Lower leg skin (tissue), 4 donors: ENCODE measurements at places on chromosomes 3 and 15.
A peak's percentile ranks its signal among the peaks of the same experiment; 100 is the strongest.

DNA sequence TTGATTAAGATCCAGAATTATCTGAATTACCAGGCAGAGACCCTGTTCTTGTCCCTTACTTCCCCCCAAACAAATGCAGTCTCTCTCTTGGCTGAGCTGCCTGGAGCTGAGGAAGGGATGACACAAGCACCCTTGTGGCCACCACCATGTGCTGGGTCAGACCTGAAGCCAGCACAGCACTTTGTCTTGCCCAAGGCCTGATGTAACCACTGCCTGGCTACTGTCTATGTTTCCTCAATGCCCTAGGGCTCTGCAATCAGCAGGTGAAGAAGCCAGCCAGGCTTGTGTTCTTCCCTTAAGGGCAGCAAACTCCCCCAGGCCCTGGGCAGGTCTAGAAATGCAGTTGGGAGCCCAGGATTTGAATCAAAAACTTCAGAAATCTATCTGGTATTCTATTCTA is 15.8 kb upstream of the CASR start:
- DNase-seq: no peak

- peak; percentile 68 for DNase-seq
Observed at GRCh38 chr15:66078929-66079275, 174.6 kb downstream of the MEGF11 start.

- no peak for DNase-seq
Observed at GRCh38 chr3:150285601-150286000, 122.5 kb upstream of the TSC22D2 start.

GRCh38 chr15:100966997-100967396 is 47.8 kb downstream of the LRRK1 start:
- no peak for DNase-seq

GRCh38 chr3:158098834-158099424 is 7.3 kb downstream of the SHOX2 start:
- DNase-seq: no peak

GRCh38 chr3:71806736-71807135 is 21.8 kb upstream of the PROK2 start:
- no peak for DNase-seq

DNA sequence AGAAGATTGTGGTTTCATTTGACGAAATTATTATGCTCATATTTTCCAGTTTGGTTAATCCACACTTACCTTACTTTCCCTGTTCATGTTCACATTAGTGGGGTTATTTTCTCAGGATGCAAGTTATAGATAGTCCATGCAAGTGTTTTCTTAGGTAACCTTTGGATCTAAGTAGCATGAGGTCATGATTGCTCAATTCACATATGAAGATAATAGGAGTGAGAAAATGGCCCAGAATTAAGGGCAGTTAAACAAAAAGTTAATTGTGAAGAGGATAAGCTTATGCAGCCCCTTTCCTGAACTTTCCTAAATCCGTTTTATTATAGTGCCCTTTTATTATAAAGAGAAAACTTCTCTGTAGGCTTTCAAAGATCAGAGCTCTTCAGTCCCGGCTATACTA is 83.4 kb downstream of the CD200R1L start:
- DNase-seq: no peak

GRCh38 chr3:144028798-144029411 is 57.3 kb downstream of the DIPK2A start:
- DNase-seq: no peak

- DNase-seq: no peak
Observed at GRCh38 chr3:135927155-135927554, 38.4 kb upstream of the PPP2R3A start.

DNA sequence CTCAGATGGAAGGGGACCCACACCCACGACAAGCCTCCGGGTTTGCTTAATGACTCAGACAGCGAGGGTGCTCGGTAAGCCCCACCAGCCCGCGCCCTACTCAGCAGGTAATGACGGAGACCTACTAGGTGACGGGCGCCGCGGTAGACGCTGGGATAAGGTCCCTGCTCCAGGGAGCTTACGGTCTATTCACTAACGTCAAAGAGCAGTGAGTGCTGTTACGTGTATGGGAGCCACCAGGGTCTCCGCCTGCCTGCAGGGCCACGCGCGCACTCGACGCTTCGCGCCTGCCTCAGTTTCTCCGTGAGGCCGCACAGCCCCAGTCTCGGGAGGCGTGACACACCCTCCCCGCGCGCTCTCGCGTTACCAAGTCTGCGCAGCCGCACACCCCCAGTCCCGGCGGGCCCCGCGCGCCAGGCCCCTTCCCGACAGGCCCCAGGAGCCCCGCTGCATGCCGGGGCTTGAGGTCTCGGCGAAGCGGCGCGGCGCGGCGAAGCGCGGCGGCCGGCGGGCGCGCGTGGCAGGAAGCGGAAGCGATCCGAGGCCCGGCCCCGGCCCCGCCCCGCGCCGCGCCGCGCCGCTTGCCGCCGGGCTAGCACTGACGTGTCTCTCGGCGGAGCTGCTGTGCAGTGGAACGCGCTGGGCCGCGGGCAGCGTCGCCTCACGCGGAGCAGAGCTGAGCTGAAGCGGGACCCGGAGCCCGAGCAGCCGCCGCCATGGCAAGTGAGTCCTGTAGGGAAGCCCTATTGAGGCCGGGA is at the start of gene SEC61A1:
Gene SEC61A1 (plus strand): TSS at position 601 of the 758 bp plus-strand sequence. CDS start 116 bp downstream, at position 717.
- peak; percentile 91 for DNase-seq

DNA sequence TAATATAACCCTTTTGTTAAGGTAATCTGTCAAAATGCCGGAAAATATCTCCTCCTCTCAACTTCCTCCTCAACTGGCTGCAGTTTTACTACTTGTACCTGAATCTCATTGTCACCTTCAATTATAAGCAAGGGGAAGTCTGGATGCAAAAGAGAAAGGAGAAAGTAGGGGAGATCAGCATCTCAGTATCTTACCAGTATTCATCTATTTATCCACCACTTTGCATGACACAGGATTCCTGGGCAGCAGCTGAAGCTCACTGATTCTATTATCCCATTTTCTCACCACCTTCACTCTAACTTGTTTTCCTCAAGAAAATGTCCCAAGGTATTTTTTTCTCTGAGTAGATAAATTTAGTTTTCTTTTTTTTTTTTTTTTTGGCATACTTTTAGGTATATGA is 440.5 kb upstream of the CBLB start:
- DNase-seq: no peak

- peak; percentile 32 for DNase-seq
Observed at GRCh38 chr3:139263798-139264197, 80.0 kb upstream of the MRPS22 start.

- DNase-seq: no peak
Observed at GRCh38 chr3:97138914-97139541, 324.6 kb downstream of the EPHA6 start.

GRCh38 chr3:13547591-13548371 is 1.1 kb upstream of the FBLN2 start:
- DNase-seq: no peak

DNA sequence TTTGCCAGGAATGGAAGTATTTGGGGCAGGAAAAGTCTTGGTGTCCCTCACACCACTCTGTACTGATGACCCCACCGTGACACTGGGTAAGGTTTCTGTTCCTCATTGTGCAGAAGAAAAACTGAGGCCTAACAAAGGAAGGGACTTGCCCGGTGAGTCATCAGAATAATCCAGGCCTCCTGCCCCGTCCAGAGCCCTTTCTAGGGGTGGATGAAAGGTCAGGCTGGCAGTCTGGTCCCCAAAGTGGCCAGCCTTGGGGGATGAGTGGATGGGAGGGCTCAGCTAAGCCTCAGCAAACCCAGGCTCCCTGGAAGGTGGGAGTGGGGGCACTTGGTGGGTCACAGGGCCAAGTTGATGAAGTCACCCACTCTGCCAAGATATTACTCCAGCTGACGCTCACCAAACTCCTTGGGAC is 2.3 kb upstream of the DNAH1 start:
- DNase-seq: no peak

- DNase-seq: no peak
Observed at GRCh38 chr3:117708601-117709000, 999.0 kb downstream of the TUSC7 start.

DNA sequence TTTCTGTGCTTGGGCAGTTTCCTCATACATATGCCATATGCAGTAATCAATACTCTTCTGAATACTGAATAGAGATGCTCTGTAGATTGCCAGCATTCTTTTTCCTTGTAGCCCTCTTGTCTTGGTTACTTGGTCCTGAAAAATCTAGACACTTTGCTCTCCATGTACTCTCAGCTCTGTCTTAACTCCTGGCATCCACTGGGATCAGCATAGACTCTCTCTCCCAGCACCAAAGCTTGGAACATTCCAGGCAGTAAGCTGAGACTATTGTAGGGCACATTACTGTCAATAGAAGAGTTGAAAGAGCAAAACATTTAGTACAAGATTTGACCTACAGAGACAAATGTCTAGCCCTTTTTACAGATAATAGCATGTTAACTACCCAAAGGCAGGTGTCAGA is 1100.3 kb downstream of the TBL1XR1 start:
- no peak for DNase-seq

DNA sequence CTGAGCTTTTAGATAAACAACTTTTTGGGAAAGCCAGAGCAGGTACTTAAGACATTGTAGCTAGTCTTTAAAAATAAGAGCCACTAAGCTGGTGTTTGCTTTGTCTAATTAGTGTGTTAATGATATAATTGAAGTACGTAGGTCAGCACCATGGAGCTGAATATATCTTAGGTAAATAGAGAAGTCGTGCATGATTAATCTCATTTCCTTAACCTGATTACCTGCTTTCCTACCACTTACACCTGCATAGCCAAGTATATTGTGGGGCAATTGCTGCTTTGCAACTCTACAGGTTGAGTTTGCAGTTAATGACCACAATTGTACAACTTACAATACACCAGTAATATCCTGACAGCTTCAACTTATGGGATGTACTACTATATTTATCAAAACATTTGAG is 17.6 kb upstream of the TOPAZ1 start:
- DNase-seq: no peak

DNA sequence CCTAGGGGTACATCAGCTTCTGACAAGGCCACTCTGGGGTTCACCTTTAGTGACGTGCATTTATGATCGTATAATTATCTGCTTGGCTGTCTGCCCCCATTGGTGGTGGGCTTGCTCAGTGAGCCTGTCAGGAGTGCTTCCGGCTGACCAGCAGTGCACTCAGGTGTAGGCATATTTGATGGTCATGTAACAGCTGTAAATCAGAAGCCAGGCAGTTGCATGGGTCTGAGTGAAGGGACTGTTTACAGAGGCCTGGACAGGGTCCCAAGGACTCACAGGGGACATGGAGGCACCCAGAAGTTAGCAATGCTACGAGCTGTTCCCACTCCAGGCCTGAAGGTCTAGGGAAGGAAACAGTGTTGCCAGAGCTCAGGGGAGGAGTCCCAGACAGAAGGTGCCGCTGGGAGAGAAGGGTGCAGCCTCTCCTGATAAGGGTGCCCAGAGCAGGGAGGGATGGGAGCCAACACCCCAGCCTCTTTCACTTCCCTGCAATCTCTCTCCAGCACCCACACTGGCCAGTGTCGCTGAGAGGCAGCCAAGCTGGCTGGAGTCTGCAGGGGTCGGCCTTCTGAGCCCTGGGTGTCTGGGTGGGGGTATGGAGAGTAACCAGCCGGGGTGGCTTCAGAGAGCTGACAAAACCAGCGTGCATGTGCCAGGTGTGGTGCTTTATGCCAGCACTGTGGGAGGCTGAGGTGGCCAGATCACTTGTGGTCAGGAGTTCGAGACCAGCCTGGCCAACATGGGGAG is 61.3 kb upstream of the PRR23E start:
- no peak for DNase-seq

- no peak for DNase-seq
Observed at GRCh38 chr15:40047415-40048210, 8.6 kb upstream of the SRP14 start.

DNA sequence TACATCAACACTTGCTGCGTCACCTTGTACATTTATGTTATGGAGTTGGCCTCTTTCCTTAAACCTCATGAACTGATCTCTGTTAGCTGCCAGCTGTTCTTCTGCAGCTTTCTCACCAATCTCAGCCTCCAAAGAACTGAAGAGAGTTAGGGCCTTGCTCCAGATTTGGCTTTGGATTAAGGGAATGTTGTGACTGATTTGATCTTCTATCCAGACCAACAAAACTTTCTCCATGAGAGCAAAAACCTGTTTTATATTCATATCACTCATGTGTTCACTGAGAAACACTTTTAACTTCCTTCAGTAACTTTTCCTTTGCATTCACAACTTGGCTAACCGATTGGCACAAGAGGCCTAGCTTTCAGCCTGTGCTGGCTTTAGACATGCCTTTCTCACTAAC is 1156.0 kb upstream of the CADM2 start:
- no peak for DNase-seq

DNA sequence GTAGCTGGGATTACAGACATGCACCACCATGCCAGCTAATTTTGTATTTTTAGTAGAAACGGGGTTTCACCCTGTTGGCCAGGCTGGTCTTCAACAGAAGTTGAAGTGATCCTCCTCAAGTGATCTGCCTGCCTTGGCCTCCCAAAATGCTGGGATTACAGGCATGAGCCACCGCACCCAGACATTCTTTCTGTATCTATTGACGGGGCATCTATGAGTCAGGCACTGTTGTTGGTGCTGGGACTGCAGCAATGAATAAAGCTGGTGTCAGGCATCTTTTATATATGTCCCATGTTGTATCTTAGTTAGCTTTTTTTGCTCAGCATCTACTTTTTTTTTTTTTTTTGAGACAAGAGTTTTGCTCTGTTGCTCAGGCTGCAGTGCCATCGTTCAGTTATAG is 47.6 kb upstream of the ULK4 start:
- DNase-seq: no peak
